ENCODE measurements at places on chromosomes 3 and 15.

DNA sequence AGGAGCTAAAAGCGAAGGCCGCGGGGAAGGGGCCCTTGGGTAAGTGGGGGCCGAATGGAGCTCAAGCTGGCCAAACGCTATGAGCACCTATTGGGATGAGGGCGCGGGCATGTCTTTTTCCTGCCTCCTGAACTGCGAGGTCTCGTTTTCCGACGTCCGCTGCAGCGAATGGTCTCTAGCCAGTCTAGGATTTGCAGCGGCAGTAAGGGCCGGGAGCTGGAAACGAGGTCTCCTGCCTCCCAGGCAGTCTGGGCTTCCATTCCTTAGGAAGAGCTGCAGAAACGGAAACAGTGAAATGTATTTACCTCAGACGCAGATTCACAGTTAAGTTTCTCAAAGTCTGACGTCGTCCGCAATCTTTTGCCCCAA, 517 bp downstream of the TMA7 start:
- H3K4me1 ChIP-seq = peaks cover 2% of the 10 kb centered on the region
- no peaks in the 10 kb centered on the region for H3K27me3 ChIP-seq
- H3K36me3 ChIP-seq = peaks cover 16% of the 10 kb centered on the region
- DNase-seq = peak; percentile 21
- peak overlapping the region; percentile 94 for H3K4me3 ChIP-seq

DNA sequence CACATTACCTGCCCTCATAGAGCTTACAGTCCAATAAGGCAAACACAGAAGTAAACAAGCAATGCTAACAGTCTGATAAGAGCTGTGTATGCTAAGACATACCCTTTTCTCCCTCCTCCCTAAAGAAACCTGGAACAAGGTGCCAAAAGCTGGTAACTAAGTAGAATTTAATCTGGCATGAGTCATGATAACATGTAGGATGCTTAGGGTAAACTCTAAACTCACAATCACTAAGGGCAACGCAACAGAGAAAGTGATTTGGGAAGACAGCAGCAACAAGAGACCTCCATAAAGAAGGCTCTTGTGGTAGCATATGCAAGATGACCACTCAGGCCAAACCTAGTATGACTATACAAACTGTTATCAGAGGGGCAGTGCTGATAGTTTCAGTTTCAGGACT, 55.5 kb downstream of the MYO1E start:
- H3K4me3 ChIP-seq = no peak overlapping the region
- H3K4me1 ChIP-seq = no peaks in the 10 kb centered on the region
- H3K27ac ChIP-seq = no peak overlapping the region

DNA sequence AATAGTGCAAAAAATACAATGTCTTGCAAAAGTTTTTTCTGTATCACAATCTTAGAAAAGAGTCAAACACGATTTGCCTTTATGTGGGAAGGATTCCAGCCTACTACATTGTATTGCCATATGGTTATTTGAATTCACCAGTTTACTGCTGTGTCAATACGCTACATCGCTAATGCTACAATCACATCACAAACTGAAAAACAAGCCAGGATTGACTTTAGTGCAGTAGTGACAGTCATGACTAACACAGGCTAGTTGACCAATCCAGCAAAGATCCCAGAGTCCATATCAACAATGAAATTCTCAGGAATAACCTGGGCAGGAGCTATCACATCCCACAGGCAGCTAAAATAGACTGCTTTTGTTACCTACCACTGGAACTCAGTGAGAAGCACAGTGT, 67.0 kb downstream of the IL12A start:
- H3K36me3 ChIP-seq = no peaks in the 10 kb centered on the region
- H3K4me3 ChIP-seq = no peak overlapping the region
- DNase-seq = no peak
- H3K4me1 ChIP-seq = no peaks in the 10 kb centered on the region

DNA sequence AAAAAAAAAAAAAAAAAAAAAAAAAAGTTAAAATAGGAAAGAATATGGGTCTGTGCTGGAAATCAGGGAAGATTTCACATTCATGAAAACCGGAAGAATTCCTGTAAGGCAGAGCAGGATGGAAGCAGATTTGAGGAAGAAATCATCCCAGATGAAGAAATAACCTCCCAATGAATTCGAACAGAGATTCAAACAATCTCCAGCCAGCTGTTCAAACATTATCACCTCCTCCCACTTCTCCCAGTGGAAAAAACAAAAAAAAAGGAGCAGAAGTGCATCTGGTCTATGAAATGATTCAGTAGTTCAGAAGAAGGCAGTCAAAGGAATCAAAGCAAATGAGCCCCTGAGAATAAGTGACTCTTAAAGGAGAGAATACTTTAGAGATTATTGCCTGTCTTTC, 33.1 kb downstream of the CP start:
- H3K4me1 ChIP-seq = no peaks in the 10 kb centered on the region
- no peak overlapping the region for H3K27ac ChIP-seq
- no peak for DNase-seq
- H3K27me3 ChIP-seq = no peaks in the 10 kb centered on the region

DNA sequence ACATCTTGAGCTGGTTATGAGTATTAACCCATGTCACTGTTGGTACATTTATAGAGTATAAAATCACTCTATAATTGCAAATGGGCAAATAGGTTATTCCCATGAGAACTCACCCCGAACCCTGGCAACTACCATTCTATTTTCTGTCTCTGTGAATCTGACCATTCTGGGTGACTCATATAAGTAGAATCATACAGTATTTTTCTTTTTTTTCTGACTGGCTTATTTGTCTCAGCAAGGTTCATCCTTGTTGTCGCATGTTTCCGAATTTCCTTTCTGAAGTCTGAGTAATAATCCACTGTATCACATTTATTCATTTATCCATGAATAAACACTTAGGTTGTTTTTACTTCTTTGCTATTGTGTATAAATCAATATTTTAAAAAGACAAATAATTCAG, 59.9 kb upstream of the CHRM5 start:
- no peaks in the 10 kb centered on the region for H3K27me3 ChIP-seq
- no peaks in the 10 kb centered on the region for H3K36me3 ChIP-seq
- H3K4me1 ChIP-seq = no peaks in the 10 kb centered on the region
- DNase-seq = no peak
- H3K27ac ChIP-seq = no peak overlapping the region
- H3K4me3 ChIP-seq = no peak overlapping the region

DNA sequence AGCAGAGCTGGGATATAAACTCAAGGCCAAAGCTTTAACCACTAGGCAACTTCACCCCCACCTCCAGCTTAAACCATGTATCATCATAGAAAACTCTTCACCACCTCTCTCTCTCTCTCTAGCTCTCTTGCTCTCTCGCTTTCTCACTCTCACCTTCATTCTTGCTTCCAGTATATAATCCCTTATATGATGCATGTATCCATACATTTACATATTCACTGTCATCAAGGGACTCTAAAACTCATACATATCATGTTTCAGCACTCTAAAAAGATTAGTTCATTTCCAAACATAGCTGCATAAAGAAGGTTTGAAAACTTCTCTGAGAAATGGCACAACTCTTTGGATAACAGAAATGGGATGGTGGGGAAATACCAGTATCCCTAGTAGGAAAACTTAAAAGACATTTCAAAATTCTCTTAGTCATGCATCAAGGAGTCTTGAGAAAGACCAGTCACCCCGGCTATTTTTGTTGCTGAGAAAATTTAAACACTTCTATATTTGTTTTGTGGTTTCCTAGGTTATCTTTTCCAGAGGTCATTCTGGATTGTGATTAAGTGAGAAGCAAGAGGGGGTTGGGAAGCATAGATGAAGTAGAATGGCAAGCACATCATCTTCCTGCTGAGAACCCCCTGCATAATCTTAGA, 447.8 kb upstream of the THBS1 start:
- H3K36me3 ChIP-seq = no peaks in the 10 kb centered on the region
- no peak overlapping the region for H3K4me3 ChIP-seq
- H3K27ac ChIP-seq = peak overlapping the region; percentile 55
- peak; percentile 92 for DNase-seq

DNA sequence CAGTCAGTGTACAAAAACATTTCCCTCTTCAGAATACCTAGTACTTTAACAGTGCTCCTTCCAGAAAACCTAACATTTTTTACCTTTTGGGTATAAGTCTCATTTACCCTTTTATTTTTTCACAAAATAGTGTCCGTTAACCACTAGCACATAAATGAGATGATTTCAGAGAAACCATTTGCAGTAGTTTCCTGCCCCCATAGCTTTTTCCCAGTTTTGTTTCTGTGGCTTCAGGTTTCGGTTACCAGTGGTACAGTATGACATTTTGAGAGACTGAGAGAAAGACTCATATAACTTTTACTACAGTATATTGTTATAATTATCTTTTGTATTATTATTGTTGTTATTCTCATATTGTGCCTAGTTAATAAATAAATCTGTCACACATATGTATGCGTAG, 6.2 kb upstream of the RBMS3 start:
- H3K27ac ChIP-seq = no peak overlapping the region
- H3K36me3 ChIP-seq = no peaks in the 10 kb centered on the region
- H3K4me1 ChIP-seq = peaks cover under 1% of the 10 kb centered on the region

Data from trophoblast cell (in vitro differentiated cells and primary cell).